NCI-H748 treated with DMSO at 0.1 percent for 48 hours (cell line): ENCODE measurements at places on chromosomes 16 and 17.
A peak's percentile ranks its signal among the peaks of the same experiment; 100 is the strongest.

GRCh38 chr17:2336852-2337543, at the start of gene SGSM2:
SGSM2 (plus strand) TSS chr17:2337501; CDS start chr17:2337689, 188 bp downstream.
- peak; percentile 47 for DNase-seq

DNA sequence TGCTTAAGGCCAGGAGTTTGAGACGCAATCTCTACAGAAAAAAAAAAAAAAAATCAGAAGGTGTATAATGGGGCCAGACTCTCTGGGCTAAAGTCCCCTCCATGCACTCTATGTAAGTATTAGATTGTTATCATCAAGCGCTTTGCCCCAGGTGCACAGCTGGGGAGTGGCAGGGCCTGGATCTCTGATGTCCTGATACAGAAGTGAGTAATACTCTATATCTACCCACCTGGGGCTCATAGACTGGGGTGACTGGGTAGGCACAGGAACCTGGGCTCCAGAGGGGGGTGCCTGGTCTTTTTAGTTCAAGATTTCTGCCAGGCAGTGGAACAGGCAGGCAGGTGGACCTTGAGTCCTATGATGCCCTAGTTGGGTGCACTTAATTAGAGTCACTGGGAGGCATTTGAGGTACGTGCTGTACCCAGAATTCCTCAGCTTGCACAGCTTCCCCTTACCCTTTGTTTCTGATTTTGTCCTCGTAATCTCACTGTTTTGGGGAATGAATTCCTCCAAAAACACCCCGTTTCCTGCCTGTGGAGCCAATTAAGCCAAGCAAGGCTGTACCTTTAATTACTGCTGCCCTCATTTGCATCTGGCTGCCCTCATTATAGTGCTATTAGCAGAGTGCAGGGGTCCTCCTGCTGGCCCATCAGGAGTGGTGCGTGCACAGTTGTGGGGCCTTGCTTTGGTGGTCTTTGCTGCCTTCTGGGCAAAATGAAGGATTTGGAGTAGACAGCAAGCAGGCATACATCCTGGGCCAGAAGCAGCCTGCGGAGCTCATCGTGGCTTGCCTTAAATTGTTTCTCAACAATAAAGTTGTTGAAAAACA, 239.0 kb downstream of the SNX29 start:
- no peak for DNase-seq

GRCh38 chr17:70420861-70421445, 251.6 kb downstream of the KCNJ2 start:
- DNase-seq, result no peak

GRCh38 chr16:65663774-65664173, 541.9 kb upstream of the CDH11 start:
- no peak for DNase-seq

- DNase-seq, result no peak
Observed at GRCh38 chr16:73092236-73092781, 44.4 kb upstream of the ZFHX3 start.

DNA sequence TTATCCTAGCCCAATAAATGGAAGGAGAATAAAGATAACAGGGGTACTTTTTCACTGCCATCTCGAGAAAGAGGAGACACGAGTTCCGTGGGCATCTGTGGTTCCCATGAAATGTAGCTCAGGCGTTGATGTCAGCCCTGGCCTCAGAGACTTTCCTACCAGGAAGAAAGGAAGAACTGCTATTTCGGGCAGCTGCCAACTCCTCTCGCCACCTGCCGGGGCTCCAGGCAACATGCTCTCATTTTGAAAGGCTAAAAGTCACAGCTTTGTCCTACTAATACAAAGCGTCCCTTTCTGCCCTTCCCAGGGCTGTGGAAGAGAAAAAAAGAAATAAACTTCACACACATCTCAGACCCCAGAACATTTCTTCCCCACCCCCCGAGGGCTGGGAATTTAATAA, 65.8 kb downstream of the DHRS7C start:
- no peak for DNase-seq

DNA sequence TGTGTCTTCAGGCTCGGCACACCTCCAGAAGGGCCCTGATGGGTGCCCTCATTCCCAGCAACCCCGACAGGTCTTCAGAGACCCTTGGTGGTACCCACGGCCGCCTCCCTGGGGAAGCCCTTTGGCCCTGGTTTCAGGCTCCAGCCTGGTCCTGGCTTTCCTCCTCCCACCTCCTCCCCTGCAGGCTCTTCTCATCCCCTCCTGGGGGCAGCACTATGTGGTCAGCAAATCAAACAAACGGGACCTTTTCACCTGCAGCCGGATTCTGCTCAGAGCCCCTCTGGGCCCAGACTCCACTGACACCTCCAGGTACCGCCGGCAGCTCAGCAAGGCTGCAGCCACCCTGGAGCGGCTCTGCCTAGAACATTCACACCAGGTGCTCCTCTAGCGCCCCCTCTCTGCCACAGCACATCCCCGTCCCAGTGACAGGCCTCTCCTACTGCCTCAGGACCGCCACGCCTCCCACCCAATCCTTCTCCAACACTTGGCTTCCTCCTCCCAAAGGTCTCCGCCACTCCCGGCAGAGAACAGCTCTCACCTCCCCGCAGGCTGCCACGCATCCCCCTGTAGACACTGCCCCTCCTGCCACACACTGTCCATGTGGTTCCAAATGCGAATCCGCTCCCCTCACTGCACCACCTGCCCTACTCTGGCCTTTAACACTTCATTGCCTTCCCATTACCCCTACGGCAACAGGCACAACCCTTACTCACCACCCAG, 12.0 kb downstream of the CORO7 start:
- DNase-seq, result no peak

DNA sequence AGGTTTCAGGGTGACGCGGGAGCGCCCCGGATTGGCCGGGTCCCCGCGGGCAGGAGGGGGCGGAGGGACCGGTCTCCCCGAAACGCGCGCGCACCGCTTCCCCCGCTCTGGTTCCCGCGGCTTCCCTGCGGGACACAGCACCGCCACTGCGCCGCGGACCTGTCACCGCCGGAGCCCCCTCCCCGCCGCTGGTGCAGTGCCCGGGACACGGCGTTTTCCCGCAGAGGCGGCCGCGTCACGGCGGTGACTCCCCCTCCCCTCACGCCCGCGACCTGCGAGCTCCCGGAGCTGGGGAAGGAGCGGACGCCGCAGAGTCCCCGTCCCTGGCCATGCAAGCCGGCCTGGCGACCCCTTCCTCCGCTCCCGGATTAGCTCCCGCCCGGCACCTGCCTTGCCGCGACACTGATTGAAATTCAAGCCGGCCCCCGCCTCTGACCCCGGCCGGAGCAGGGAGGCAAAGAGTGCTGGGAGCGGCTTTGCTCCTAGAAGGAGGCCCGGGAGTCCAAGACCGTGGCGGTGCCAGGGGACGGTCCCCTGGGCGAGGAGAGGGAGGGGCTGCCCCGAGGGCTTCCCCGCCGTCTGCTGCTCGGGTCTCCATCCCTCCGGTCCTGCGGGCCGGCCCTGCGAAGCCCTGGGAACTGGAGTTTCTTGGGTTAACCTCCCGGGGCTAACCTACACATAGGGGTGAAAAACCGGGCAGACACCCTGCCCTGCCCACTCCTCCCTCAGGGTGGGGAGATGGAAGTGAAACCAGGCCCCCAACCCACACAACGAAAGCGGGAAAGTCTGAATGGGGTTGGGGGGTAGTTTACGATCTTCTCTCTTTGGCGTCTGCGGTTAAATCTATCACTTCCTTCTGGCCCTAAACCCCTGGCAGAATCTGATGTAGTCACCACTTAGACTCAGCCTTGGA, 1.0 kb downstream of the RHBDL3 start:
- DNase-seq, result peak; percentile 6

GRCh38 chr17:56661906-56662305, 68.4 kb downstream of the NOG start:
- DNase-seq, result no peak

DNA sequence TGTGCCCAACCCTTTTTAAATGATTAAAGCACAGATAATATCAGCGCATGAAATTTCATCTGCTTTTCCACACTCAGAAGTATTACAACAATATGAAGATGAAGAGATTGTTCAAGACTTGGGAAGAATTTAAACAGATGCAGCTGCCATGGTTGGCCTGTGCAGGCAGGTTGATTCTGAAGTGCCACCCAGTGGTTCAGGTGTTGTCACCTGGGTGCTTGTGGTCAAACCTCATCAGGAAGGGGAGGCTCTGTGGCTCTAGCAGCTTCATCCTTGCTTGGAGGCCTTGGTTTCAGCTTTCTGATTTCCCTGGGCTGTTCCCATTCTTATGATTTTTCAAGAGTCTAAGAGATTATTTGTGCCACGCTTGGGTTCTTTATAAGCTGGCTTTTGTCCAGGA, 22.2 kb upstream of the CLEC18C start:
- no peak for DNase-seq

DNA sequence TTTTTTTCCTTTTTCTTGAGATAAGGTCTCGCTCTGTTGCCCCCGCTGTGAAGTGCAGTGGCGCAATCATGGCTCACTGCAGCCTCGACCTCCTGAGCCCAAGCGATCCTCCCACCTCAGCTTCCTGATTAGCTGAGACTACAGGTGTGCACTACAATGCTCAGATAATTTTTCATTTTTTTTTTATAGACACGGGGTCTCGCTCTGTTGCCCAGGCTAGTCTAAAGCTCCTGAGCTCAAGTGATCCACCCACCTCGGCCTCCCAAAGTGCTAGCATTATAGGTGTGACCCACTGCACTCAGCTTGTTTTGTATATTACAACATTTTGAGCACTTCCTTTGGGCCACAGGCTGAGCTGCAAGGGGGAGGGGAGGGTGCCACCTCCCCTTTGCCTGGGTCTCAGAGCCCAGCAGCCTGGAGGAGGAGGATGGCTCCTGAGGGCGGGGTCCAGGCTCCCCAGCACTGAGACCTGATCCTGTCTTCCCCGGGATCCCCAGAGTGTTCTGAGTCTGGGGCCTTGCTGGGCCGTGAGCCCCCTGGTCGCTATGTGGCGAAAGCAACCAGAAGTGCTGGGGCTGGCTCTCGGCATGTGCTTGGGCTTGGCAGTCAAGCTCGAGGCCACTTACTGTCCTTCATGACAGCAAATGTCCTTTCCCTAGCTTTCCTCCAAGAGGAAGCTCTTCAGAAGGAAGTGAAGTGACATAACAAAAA, 8.1 kb downstream of the DEF8 start:
- no peak for DNase-seq

DNA sequence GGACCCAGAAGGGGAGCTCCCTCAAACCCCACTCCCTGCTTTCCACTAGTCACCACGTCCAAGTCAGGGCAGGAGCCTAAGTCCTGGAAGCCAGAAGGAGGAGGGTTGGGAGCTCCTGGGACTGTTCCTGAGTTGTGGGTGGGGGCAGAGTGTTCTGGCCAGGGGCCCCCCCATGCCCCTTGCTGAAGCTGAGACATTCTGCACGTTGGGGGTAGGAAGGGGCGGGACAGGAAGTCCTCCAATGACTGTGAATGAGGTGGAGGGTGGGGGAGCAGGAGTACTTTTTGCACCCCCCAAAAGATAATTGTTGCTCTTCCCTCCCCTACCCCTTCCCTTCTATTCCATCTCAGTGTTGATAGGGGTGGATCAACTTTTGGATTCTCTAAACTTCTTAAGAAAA, 21.4 kb upstream of the C17orf113 start:
- no peak for DNase-seq

- no peak for DNase-seq
Observed at GRCh38 chr17:9842057-9842758, 16.5 kb downstream of the GLP2R start.

DNA sequence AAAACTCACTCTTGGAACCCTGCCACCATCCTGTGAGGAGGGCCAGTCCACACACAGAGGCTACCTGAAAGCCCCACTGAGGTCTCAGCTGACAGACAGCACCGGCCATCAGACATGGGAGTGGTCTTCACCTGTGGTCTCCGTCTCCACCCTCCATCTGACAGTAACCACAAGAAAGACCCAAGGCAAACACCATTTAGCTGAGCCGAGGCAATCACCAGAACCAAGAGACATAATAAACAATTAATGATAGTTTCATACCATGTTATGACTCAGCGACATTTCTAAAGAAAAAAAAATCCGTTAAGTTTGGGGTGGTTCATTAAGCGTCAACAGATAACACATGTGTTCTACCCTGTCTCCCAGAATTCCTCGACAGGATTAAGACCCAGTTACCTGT, 6.1 kb upstream of the EVPLL start:
- no peak for DNase-seq

DNA sequence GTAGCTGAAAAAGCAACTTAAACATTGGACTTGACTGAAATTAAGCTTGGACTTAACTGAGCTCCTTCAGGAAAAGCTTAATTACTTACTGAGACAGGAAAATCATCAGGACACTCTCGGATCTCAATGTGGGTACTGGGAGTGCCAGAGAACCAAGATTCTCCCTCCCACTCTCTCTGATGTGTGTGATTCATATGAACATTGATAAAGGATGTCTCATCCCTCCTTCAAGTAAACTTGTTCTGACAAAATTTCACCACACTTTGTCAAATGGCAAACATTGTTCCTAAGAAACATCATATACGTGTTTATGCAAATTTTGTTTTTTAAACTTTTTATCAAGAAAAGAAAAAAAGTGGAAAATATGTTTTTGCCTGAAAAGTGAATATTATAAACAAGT, 4.1 kb upstream of the SLFN5 start:
- no peak for DNase-seq

DNA sequence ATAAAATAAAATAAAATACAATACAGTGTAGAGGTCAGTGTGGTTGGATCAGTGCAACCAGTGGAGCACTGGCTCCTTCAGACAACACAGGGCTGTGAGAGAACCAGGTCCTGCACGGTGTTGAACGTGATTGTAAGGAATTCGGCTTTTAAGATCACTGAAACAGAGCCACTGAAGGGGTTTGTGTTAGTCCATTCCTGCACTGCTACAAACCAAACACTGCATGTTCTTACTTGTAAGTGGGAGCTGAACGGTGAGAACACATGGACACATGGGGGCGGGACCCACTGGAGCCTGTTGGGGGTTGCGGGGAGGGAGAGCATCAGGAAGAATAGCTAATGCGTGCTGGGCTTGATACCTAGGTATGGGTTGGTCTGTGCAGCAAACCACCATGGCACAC, 193.2 kb upstream of the AXIN2 start:
- DNase-seq, result no peak

GRCh38 chr16:71711789-71712188, 12.7 kb downstream of the PHLPP2 start:
- DNase-seq, result no peak

GRCh38 chr16:87812200-87812656, 46.4 kb upstream of the KLHDC4 start:
- no peak for DNase-seq

DNA sequence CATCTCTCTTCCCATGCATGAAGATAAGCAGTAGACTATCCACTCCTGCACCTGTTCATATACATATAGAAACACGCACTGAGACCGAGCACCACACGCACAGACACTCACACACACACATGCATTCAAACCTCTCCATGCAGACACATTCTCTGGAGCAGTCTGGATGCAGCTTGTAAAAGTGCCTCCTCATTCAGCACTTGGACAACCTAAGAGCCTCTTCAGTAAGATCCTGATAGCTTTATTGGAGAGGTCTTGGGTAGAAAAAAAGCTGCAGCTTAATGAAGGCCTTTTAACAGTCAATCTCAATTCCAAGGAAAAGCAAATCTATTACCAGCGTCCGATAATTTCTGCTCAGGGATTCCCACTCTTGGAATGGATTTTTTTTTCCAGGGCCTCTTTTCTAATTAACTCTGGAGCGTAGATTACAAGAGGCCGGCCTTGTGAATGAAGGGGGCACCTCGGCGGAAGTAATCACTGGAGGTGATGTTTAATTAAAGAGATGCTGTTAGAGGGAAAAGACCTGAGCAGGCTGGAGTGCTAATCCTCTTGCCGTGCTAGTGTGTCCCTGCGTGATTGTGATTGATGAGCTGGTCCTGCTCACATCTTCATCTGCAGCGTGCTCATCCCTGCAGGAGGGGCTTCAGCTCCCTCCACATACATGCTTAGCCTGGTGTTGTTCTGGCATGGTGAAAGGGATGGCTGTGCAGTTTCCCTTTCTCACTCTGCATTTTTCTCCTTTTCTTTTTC, 155.1 kb downstream of the RBFOX1 start:
- no peak for DNase-seq

GRCh38 chr16:30004811-30005242, 6.0 kb downstream of the DOC2A start:
- DNase-seq, result no peak
